ENCODE measurements at places on chromosomes 7 and 10. TPM values are rescaled to one million over a fixed set of nuclear protein-coding genes. Genes with fewer than 3 reads are reported as not detected.

DNA sequence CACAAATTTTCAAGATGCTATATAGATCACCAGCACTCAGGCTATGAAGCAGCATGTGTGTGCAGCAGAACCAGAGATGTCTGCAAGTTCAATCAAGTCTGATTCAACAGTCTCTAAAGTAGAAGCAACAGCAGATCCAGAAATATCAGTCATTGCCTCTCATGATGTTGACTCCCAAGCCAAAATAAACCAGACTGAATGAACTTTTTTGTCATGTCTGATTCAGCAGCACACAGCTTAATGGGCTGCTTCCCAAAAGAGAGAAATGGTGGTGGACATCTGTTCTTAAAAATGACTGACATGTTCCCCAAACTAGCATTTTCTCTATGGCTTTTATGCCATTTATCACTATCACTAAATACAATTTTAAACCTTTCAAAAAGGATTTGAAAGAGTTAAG lies 53.8 kb downstream of the TMEM26 start:
- no peak for DNase-seq

DNA sequence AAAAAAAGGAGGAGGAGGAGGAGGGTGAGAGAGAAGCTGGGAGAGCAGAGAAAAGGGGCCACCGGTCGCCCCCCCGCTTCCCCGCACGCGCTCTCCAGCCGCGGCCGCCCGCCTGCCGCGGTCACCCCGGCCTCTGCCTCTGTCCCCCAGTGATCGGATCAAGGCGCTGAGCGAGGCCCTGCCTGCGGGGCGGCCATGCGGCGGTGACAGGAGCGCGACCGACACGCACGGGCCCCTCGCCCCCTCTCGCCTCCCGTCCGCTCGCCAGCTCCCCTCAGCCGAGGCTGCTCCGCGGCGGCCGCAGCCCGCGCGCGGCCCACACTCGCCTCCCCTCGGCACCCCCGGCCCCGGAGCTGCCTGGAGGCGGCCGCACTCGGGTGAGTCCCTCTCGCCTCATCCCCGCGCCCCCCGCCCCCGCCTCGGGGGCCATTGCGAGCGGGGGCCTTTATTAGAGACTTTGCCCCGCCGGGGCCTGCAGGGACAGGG lies at the start of gene GTF2I:
GTF2I (plus strand) TSS at position 27 of the 486 bp plus-strand sequence. CDS start 31,411 bp downstream, outside the sequence.
- peak; percentile 45 for DNase-seq

GRCh38 chr7:107387573-107388219 lies 82.2 kb upstream of the GPR22 start:
- DNase-seq: no peak

GRCh38 chr10:114704679-114705078 lies 46.6 kb upstream of the ABLIM1 start:
- DNase-seq: no peak

- no peak for DNase-seq
These were observed 279.8 kb downstream of the KCNMA1 start for GRCh38 chr10:77357611-77358310.

DNA sequence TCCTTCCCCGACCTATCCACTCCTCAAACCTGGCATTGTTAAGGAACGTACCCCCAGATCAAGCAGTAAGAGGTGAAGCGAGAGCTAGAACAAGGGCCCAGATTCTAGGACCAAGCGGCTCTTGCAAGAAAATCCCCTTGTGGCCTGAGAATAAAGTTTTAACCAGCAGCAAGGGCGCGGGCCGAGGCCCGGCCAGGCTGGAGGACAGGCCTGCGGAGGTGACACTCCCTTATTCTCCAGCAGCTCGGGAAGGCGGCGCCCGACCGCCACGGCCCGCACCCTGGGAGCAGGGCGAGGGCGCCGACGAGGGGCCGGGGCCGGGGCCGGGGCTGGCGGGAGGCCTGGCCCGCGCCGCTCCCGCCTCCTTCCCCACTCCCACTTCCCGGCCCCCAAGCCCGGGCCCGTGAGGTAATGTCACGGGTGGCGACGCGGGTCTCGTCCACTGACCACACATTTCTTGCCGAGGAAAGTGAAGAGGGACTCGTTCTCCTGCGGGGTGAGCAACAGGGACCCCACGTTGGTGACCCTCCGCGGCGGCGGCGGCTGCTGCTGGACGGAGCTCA lies 551 bp downstream of the WASL start:
- DNase-seq: peak; percentile 53

DNA sequence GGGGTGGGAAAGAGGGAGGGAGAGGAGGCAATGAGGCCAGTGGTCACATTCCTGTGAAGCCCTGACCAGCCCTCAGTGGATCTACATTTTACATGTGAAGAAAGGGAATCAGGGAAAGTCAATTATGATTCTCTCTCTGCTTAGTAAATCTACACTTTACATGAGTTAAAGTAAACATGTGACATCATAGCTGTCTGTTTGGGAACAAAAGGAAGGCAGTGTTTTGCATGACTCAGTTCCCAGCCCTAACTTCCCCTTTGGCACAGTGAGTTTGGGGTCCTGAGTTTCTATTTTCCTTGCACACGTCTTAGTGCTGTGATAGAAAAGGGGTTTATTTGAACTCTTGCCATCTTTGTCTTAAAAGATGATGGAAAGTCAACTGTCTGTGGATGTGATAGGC lies 615.1 kb downstream of the SDK1 start:
- DNase-seq: no peak

DNA sequence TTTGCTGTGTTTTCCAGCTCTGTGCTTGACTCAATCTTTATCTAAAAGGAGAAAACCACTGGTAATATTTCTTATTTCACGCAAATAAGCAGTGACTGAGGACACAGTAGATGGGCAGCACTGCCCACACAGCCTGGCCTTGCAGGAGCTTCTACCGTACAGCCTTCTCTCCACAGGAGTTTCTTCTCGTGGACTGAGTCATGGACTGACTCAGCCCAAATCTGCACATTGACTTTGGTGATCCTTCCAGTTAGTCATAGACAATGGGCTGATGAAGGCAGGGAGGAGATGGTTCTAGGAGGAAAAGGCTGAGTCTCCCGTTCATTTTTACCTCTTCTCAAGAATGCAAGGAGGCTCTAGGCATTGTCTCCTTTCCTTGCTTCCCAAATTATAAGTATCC lies 200.7 kb downstream of the RAPGEF5 start:
- no peak for DNase-seq

DNA sequence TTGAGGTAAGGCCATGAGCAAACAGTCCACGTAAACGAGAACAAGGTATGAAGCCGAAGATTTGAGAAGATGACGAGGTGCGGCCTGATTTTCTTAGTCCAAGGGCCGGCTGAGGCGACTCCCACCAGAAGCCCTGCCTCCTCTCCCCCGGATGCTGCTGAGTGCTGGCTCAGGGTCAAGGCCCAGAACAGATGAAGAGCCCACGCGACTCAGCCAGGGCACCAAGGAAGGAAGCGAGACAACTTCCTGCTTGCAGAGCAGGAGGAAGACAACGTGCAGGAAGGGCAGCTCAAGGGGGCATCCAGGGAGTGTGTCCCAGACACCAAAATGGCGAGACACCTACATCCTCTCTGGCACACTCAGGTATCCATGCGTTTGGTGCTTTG lies 99.5 kb downstream of the CYTH3 start:
- DNase-seq: no peak

GRCh38 chr10:6185039-6185716 lies 17.6 kb upstream of the PFKFB3 start:
- no peak for DNase-seq

The OR9A2 gene
- total RNA-seq: not detected

The CYTH3 gene
- 9.1 TPM for total RNA-seq

The H2BK1 gene
- total RNA-seq: not detected

The C7orf33 gene
- total RNA-seq: not detected

The CHRM2 gene
- 6.1 TPM for total RNA-seq

The WIPF3 gene
- 2.3 TPM for total RNA-seq
